RCC 7860 (cell line): ENCODE measurements at places on chromosomes 5 and 9.

GRCh38 chr5:93909356-93909755, 168.0 kb upstream of the POU5F2 start:
- DNase-seq, result no peak

DNA sequence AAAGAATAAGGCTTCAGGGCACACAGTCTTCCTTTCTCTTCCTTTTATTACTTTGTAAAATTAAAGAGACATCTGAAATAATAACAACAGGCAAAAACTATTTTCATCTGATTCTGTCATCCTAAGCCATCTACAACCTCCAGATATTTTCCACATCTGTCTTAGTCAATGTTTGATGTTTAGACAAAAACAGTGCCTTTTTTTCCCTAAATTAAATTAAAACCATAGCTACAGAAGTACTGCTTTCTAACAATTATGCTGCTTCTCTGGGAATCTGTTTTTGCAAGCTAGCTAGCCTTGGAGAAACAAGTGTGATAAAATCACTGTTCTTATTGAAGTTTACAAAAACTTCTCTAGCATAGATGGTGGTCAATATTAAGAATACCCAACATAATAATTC, 95.4 kb downstream of the KIAA0825 start:
- no peak for DNase-seq

DNA sequence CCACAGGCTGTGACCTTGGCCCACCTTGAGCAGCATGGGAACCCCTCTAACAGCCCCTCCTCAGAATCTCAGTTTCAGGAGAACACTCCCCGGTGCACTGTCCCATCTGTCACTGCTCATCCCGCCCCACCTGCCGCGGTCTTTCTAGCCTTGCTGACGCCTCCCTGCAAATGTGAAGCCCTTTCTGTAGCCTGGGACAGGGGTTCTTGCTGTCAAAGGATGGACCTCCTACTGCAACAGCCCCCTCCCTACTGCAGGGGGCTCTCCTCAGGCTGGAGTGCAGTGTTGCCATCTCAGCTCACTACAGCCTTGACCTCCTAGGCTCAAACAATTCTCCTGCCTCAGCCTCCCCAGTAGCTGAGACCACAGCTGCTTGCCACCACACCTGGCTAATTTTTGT, 20.0 kb downstream of the OR2V1 start:
- DNase-seq, result no peak

DNA sequence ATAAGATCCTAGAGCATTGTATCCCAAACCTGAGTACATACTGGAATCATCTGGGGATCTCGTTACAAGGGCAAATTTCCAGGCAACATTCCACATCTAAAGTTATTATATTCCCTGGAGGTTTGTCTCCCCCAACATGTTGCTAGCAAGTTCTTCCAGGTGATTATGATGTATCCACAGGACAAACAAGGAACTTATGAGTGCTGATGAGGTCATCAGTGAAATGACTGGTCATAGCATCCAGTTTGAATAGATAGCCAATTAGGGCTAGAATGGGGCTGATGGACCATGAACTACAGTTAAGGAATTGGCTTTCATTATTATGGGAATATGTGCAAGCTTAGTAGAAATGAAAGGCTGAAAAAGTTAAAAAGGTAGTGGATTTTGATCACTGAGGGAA, 115.2 kb downstream of the CWC27 start:
- no peak for DNase-seq

GRCh38 chr5:1432296-1432695, 12.9 kb downstream of the SLC6A3 start:
- no peak for DNase-seq

- no peak for DNase-seq
Observed at GRCh38 chr5:133149345-133149744, 97.5 kb downstream of the HSPA4 start.

DNA sequence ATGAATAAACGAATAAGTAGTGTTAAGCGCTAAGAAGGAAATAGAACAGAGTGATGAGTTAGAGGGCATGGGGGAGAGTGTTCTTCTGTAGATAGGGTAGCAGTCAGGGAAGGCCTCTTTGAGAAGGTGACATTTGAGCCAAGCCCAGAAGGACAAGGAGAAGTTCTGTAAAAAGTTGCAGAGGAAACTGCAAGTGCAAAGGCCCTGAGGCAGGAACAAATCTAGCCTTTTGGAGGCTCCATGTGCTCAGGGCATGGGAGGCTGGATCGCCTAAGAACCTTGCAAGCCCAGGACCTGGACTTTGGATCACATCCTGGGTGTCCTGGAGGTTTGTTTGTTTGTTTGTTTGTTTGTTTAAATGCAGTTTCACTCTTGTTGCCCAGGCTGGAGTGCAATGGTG, 8.0 kb downstream of the EIF4E1B start:
- no peak for DNase-seq

GRCh38 chr9:116736399-116737151, 49.5 kb downstream of the TRIM32 start:
- DNase-seq, result no peak

GRCh38 chr9:129068990-129069861, 11.7 kb upstream of the DOLPP1 start:
- no peak for DNase-seq

DNA sequence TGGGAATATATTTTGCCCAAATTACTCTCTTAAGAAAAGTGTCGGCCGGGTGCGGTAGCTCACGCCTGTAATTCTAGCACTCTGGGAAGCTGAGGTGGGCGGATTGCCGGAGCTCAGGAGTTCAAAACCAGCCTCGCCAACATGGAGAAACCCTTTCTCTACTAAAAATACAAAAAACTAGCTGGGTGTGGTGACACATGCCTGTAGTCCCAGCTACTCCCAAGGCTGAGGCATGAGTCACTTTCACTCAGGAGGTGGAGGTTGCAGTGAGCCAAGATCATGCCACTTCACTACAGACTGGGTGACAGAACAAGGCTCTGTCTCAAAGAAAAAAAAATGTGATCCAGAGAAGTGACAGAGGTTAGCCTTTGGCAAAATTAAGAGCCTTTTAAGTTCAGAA, 26.4 kb upstream of the TMEM171 start:
- DNase-seq, result peak; percentile 40

- peak; percentile 9 for DNase-seq
Observed at GRCh38 chr9:136438548-136439480, 831 bp downstream of the INPP5E start.
